ENCODE measurements at places on chromosomes 12 and 14.

DNA sequence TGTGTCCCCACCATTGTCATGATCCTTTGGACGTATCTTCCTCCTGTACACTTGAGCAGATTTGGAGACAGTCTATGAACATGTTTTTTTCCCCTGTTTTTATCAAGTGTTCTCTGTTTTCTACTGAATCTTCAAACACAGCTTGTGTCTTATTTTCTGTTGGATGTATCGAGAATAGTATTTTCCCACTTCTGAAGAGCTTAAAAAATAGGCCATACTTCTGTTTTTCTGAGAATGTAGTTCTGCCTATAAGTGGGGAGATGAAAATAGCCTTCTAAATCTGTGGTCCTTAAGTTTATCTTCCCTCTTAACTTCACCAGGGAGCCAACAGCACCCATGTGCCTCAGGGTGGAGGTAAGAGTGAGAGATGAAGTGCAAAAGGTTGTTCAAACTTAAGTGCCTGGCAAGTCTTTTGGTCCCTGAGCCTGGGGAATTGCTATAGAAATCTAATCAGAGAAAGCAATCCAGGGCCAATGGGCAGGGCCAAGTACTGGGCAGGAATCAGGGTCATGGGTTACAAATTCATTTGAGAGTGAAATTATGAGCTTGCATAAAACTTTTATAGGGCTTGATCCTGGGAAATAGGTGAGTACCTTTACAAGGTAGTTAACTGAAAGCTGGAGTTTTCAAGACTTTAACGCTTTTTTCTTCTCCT is 58.9 kb downstream of the ARF6 start:
- DNase-seq = no peak

- no peak for DNase-seq
Observed at GRCh38 chr14:68392393-68393141, 400.3 kb downstream of the ZFP36L1 start.

DNA sequence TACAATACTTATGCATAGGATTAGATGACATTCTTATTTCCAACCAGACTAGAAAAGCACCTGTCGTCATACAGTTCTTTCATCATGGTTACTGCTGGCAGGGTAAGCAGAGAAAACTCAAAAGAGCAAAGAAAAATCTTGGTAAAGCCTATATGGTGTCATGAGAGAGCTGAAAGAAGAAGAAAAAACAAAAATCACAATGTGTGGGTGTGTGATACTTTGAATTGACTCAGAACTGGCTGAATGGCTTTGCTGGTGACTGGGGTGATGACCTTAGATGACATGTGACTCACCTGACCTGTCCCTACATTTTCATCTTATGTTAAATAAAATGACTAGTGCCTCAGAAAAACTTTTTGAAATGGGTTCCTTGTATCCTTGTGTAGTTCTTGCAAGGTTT is 278.1 kb upstream of the LMO3 start:
- no peak for DNase-seq

- peak; percentile 56 for DNase-seq
Observed at GRCh38 chr12:55974308-55974730, 441 bp downstream of the RAB5B start.

DNA sequence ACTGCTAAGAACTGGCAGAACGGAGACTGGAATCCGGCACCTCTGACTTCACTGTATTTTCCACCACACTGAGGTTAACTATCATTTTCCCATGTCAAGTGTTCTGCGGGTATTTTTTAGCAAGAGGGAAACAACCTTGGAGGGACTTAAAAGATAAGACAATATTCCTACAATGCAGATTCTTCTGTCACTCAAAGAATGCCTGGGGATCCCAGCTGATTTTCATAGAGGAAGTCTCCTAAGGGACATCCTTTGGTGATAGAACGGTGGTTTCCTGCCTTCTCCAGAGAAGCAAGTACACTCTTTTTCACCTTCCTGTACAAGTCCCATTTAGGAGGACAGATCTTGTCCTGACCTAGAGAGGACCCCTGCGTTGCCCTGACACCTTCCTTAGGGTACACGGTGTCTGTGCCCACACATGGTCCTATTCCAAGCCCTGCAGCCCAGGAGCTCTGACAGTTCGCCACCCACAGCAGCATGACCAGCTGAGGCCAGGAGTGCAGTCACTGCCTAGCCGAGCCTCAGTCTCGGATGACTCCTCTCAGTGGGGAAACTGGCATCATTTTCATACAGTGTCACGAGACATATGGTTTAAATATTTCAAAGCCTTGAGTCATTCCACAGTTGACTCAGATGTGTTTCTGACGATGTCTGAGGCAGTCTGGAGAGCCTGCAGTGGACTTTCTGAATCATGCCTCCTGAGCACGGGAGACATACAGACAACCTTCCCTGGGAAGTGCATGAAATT is 181.3 kb upstream of the FKBP4 start:
- DNase-seq = no peak

DNA sequence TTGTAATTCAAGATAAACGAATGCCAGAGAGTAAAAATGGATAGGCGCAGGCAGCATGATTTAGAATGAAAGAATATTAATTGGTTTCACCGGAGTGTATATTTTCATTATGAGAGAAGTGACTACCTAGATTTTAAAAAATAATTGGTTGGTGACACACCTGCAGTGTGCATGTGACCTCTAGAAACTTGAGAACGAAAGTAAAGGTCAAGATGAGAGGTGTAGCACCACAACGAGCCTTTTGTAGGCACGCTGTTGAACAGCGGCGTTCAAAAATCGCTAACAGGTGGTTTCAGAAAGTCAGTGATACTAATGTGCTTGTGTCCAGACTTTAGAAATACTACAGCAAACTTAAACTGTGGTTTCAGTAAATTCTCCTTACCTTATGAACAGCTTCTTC is 123.8 kb downstream of the NPAS3 start:
- no peak for DNase-seq

DNA sequence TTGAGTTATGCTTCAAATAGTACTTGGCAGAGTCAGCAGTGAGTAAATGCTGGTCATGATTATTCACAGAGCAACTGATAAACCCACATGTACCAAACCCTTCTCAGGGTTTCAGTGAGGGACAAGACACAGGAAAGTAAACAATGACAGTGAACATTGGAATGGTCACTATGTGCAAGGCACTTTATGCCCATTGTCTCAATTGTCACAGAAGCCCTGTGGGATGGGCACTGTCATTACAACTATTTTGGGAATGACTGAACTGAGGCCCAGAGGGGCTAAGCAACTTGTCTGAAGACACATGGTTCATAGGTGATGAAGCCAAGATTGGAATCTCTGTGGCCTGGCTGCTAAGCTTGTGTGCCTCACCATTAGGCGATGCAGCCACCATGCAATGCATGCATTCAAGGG is 238.5 kb downstream of the RBM19 start:
- no peak for DNase-seq

- peak; percentile 7 for DNase-seq
Observed at GRCh38 chr14:35534208-35534872, 376 bp downstream of the INSM2 start.

GRCh38 chr12:128305336-128305892 is 38.4 kb downstream of the TMEM132C start:
- DNase-seq = no peak

DNA sequence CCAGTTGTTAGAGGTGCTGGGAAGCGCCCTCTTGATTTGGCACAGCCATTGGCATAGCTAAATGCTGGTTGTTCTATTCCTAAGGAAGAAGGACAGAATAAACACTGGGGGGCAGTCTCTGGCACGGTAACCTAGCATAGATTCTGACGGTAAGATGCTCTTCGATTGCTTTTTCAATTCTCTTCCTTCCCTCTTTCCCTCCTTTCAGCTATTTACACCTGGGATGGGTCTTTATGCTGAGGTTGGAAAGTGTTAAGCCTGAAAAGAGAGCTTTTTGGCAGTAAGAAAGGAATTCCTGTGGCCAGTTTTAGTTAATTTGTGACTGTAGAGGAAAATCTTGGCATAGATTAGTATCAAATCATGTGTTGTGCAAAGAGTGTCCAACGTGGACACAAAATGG is 162.8 kb downstream of the SNAPC1 start:
- DNase-seq = no peak

GRCh38 chr14:37991027-37991426 is 216.7 kb upstream of the SSTR1 start:
- no peak for DNase-seq

DNA sequence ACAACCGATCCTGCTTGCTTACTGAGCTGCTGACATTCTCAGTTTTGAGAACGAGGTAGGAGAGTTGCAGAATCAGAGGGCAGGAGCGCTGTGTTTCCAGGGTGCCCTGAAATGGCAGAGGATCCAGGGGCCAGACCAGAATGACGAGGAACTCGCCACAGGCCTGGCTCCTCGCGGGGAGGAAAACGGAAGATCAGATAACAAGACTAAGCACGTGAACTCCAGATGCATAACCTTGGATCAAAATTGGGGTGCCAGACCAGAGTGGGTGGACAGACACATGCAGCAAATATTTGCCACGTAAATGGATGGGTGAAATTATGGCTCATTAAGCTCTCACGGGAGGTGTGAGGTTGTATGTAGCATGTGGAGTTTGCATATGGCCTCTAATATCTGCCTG is 46.5 kb downstream of the ELK3 start:
- DNase-seq = no peak

DNA sequence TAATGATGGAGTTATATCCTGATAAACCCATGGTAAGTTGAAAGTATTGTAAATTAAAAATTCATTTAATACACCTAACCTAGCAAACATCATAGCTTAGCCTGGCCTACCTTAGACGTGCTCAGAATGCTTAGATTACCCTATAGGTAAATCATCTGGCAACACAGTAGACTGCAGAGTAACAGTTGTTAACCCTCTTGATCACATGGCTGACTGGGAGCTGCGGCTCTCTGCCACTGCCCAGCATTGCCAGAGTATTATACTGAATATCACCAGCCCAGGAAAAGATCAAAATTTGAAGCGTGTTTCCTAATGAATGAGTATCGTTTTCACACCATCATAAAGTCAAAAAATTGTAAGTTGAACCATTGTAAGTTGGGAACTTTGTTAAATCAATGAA is 17.8 kb upstream of the TMPRSS12 start:
- DNase-seq = no peak

GRCh38 chr12:106025129-106025528 is 113.6 kb downstream of the NUAK1 start:
- no peak for DNase-seq

GRCh38 chr14:54709867-54710266 is 142.9 kb downstream of the SAMD4A start:
- DNase-seq = no peak

GRCh38 chr12:118544569-118544968 is 168.2 kb downstream of the SUDS3 start:
- no peak for DNase-seq

- no peak for DNase-seq
Observed at GRCh38 chr14:30869551-30870155, 4.7 kb upstream of the COCH start.

- no peak for DNase-seq
Observed at GRCh38 chr14:30921305-30921704, 46.9 kb downstream of the COCH start.
